Karpas-422 (cell line): ENCODE measurements at places on chromosomes 2 and 18. TPM values are rescaled to one million over a fixed set of nuclear protein-coding genes. Genes with fewer than 3 reads are reported as not detected.

GRCh38 chr18:22800551-22800951 is 132.6 kb upstream of the RBBP8 start:
- no peak for DNase-seq
- no peak overlapping the region for H3K4me3 ChIP-seq
- no peaks in the 10 kb centered on the region for H3K36me3 ChIP-seq
- H3K4me1 ChIP-seq: peaks cover 7% of the 10 kb centered on the region
- no peaks in the 10 kb centered on the region for H3K27me3 ChIP-seq

DNA sequence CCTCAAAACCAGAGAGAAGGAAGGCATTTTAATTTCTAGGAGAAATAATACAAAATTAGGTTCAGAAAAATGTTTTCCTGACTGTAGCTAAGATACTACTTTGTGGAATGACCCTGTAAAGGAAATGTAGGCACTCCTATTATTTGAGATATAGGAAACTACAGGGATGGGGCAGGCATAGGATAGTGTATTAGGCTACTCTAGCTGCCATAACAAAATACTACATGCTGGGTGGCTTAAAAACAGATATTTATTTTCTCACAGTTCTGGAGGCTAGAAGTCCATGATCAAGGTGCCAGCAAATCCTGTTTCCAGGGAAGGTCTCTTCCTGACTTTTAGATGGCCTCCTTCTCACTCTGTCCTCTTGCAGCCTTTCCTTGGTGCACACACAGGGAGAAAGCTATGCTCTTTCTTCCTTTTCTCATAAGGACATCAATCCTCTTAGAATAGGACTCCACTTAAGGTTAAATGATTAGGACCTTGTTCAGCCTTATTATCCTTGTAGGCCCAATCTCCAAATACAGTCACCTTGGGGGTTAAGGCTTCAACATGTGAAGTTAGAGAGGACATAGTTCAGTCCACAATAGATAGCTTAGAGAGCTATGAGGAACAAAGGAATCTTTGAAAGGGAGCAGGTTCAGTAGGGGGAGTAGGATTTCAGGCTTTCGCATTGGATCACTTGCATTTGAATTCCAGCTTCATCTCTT is 14.0 kb upstream of the CAVIN2 start:
- H3K4me1 ChIP-seq: peaks cover 15% of the 10 kb centered on the region
- no peak overlapping the region for H3K27ac ChIP-seq
- no peak overlapping the region for H3K4me3 ChIP-seq

GRCh38 chr2:10760794-10761504 is 39.5 kb downstream of the ATP6V1C2 start:
- no peak overlapping the region for H3K27ac ChIP-seq
- no peak for DNase-seq
- no peaks in the 10 kb centered on the region for H3K4me1 ChIP-seq
- no peaks in the 10 kb centered on the region for H3K27me3 ChIP-seq
- H3K36me3 ChIP-seq: no peaks in the 10 kb centered on the region

- DNase-seq: no peak
- no peak overlapping the region for H3K4me3 ChIP-seq
- no peaks in the 10 kb centered on the region for H3K4me1 ChIP-seq
- H3K27ac ChIP-seq: no peak overlapping the region
These were observed 80.1 kb upstream of the CTDP1 start for GRCh38 chr18:79599441-79599931.

GRCh38 chr2:68272246-68272994 is 20.1 kb upstream of the PPP3R1 start:
- H3K4me1 ChIP-seq: no peaks in the 10 kb centered on the region; the same call in 1 of the 2 replicates
- DNase-seq: no peak
- no peak overlapping the region for H3K27ac ChIP-seq
- no peaks in the 10 kb centered on the region for H3K27me3 ChIP-seq
- H3K4me3 ChIP-seq: no peak overlapping the region
- no peaks in the 10 kb centered on the region for H3K36me3 ChIP-seq

DNA sequence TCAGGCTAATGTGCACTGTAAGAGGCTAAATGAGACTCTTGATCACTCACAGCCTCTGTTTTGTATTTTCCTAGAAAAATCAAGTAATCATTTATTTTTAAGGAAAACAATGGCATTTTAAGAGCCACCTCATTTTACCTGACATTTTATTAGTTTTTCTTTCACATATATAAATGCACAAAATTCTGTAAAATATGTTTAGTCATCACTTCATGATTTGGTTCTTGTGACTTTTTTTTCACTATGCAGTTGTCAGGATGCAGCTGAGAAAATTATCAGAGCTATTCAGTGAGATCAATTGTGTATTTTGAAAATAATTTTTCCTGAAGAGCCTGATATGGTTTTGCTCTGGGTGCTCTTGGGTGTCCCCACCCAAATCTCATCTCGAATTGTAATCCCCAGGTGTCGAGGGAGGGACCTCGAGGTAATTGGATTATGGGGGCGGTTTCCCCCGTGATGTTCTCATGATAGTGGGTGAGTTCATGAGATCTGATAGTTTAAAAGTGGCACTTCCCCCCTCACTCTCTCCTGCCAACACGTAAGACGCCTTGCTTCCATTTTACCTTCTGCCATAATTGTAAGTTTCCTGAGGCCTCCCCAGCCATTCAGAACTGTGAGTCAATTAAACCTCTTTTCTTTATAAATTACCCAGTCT is 16.1 kb upstream of the ANXA4 start:
- DNase-seq: no peak
- H3K4me3 ChIP-seq: no peak overlapping the region
- no peaks in the 10 kb centered on the region for H3K36me3 ChIP-seq
- no peaks in the 10 kb centered on the region for H3K27me3 ChIP-seq
- H3K27ac ChIP-seq: no peak overlapping the region

GRCh38 chr18:63207835-63208234 is 111.7 kb downstream of the BCL2 start:
- peak overlapping the region; percentile 76 for H3K27ac ChIP-seq
- H3K4me3 ChIP-seq: no peak overlapping the region
- DNase-seq: peak; percentile 68
- no peaks in the 10 kb centered on the region; the same call in 1 of the 2 replicates for H3K36me3 ChIP-seq

DNA sequence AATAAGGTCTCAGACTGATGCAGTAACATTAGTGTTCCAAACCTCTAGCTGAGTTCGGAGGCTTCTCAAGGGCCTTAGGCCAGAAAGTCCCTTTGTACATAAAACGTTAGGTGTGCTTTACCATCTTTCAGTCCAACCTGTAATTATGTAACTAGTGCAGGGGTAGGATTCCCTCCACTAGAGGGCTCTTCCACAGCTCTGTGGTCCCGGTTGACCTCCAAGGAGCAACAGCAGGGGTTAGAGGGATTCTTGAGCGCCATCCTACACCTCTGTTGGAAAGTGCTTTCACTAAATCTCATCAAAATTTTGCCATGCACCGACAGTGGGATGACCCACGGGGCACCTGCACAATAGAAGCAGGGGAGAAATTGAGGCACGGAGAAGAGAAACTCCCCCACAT is 155.8 kb upstream of the LRP1B start:
- H3K4me1 ChIP-seq: no peaks in the 10 kb centered on the region
- DNase-seq: peak; percentile 64
- H3K27ac ChIP-seq: no peak overlapping the region
- H3K36me3 ChIP-seq: no peaks in the 10 kb centered on the region

DNA sequence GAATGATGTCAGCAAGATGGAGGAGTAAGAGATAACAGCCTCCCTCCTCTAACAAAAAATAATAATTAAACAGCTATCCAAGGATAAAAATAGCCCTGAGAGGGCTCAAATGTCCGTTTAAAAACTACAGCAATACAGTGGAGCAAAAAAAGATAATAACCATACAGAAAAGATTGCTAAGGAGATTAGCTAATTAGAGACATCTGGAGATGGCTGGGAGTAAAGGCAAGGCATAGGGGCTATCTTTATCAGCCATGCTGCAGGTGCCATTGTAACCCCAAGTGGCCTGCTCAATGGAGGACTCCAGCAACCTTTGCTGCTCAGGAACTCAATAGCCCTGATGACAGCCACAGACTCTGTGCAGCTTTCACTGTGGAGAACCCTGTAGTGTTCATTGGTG is 42.7 kb downstream of the MDH1 start:
- no peak overlapping the region for H3K27ac ChIP-seq
- H3K4me3 ChIP-seq: no peak overlapping the region
- no peaks in the 10 kb centered on the region; the same call in 1 of the 2 replicates for H3K27me3 ChIP-seq
- no peak for DNase-seq
- no peaks in the 10 kb centered on the region for H3K36me3 ChIP-seq

- no peaks in the 10 kb centered on the region for H3K36me3 ChIP-seq
- no peak overlapping the region for H3K27ac ChIP-seq
- H3K4me1 ChIP-seq: no peaks in the 10 kb centered on the region
- no peak overlapping the region for H3K4me3 ChIP-seq
- DNase-seq: no peak
These were observed 141.9 kb upstream of the KCNJ3 start for GRCh38 chr2:154556607-154557006.

DNA sequence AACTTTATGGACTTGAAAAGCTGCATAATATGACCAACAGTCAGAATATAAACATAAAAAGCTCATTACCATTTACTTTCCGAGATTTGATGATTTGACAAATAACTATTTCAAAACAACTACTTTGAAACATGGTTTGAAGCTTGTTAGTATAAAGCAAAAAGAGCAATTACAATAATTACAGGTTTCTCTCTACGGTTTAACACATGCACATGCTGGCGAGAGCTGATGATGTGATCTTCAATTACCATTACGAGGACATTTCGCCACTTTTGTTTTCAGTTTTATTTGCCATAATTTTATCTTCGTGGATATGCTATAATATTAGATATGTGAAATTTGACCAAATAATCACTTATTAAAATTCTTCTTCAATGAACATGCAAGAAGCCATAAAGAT is 270.1 kb downstream of the TCF4 start:
- H3K27ac ChIP-seq: peak overlapping the region; percentile 94
- peak overlapping the region; percentile 70 for H3K4me3 ChIP-seq
- no peaks in the 10 kb centered on the region for H3K36me3 ChIP-seq

DNA sequence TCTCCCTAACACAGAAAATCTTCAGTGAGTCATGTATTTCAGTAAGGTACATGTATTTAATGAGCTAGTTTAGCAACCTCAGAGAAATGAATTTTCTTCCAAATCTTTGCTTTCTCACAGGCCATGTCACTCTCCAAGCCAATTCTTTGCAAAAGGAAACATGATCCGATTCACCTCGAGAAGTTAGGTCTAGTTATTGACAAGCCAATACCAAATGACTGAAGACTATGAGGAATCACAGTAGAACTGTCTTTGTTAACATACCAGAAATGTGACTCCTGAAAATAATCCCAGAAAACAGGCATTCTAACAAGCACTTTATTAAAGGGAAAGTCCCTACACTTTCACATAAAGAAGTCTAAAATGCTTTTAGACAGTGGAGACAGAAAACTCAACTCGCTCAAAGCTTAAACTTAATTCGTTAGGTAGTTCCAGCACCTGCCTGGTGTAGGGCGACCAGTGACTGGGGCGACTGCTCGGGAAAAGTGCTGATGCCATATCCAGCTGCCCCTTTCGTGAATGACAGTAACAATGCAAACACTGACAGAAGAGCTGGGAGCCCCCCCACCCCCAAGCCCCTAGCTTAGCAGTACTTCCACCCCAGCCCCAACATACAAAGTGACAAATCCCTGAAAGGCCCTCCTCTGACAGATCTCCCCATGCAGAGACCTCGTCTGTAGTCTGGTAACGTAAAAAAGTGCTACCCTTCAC is 1.8 kb downstream of the MEMO1 start:
- peak overlapping the region; percentile 75 for H3K27ac ChIP-seq
- peak overlapping the region; percentile 99 for H3K4me3 ChIP-seq
- DNase-seq: peak; percentile 51
- H3K27me3 ChIP-seq: no peaks in the 10 kb centered on the region

DNA sequence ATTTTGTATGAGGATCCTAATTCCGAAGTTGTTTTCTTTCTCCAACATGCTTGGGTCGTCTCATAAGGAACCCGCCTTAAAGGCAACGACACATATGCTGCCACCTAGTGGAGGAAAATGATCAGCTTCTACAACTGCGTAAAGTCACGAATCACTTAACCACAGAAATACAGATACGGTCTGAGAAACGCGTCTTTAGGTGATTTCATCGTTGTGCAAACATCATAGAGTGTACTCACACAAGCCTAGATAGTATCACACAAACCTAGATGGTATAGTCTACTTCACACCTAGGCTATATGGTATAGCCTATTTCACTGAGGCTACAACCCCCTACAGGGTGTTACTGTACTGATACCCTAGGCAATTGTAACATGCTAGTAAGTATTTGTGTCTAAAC is 13.1 kb downstream of the GNLY start:
- peak; percentile 95 for DNase-seq
- no peaks in the 10 kb centered on the region for H3K36me3 ChIP-seq
- no peak overlapping the region for H3K27ac ChIP-seq
- H3K4me1 ChIP-seq: peaks cover 11% of the 10 kb centered on the region

DNA sequence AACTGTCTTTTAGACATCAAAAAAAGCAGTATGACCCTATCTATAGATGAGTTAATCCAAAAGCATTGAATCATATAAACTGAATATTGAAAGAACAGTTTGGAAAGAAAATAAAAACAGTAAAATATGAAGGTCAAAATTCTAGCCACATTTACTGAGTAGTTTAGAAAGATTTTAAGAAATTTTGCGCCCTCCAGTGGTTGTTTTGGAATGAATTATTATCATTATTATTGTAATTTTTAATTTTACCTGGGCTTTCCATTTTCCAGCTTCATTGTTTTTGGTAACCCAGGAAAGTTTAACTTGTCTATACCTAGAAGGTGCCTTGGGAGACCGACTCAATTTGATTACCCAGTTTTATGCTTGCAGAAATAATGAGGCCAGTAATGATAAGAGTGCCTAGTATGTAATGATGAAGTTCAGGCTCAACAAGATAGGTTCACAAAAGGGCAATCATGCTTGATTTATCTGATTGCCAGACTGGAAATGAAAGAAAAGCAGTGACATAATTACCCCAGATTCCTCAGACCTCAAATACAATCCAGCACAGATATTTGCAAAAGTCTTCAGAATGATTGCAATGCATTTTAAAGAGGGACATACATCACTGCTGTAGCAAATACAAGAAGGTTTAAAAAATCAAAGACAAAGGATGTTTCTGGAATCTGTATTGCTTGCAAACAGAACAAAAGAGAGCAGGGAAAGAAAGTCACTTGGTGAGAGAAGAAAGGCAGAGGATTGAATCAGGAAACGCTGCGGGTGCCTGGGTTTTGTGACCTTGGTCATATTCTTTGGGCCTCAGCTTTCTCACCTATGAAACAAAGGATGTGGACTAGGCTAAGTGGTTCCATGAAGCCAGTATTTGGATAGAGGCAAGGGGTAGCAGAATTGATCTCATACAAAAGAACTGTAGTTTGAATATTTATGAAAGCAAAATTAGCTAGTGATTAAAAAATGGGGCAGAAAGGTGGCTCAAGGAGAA is 153.8 kb downstream of the MAP2 start:
- no peak overlapping the region for H3K4me3 ChIP-seq
- H3K4me1 ChIP-seq: no peaks in the 10 kb centered on the region

Gene EGR4
- total RNA-seq: 0.14 and 0.75 TPM in 2 replicates

Gene DSC2
- not detected in 2 replicates for total RNA-seq

Gene PSMD14
- total RNA-seq: 70.4 and 86.1 TPM in 2 replicates

Gene ADD2
- total RNA-seq: not detected in 2 replicates

Gene FLACC1
- total RNA-seq: 0.18 and 13.2 TPM in 2 replicates

Gene ASB18
- not detected in 2 replicates for total RNA-seq

Gene SLC30A3
- 0.19 and 0.29 TPM in 2 replicates for total RNA-seq

Gene MOGAT1
- total RNA-seq: not detected in 2 replicates

Gene KCNS3
- 1.5 and 2.5 TPM in 2 replicates for total RNA-seq

Gene ATP8B1
- not detected in 2 replicates for total RNA-seq

Gene G6PC2
- total RNA-seq: not detected in 2 replicates
